NCI-H187 treated with DMSO at 0.1 percent for 48 hours (cell line): ENCODE measurements at places on chromosomes 3 and 15.

DNA sequence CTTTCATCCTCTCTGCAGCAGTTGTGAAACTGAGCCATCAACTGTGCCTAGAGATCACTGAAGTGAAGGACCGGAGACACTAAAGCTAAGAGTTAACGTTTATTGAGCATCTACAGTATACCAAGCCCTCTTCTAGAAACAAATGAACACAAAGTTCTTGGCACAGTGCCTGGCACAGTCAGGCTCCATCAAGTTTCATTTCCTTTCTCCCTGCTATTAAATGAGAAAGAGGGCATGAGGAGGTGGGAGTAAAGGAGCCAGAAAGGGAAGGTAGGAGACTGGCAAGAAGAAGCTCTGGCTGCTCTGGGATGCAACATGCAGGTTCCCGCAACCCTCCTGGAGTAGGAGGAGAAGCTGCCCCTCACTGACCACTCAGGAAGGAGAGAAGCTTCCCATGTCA, 30.6 kb downstream of the CYP19A1 start:
- no peak for DNase-seq

- no peak for DNase-seq
Measured at GRCh38 chr15:37372064-37372463, 271.7 kb upstream of the MEIS2 start.

GRCh38 chr15:66169625-66170024, 83.9 kb downstream of the MEGF11 start:
- no peak for DNase-seq

DNA sequence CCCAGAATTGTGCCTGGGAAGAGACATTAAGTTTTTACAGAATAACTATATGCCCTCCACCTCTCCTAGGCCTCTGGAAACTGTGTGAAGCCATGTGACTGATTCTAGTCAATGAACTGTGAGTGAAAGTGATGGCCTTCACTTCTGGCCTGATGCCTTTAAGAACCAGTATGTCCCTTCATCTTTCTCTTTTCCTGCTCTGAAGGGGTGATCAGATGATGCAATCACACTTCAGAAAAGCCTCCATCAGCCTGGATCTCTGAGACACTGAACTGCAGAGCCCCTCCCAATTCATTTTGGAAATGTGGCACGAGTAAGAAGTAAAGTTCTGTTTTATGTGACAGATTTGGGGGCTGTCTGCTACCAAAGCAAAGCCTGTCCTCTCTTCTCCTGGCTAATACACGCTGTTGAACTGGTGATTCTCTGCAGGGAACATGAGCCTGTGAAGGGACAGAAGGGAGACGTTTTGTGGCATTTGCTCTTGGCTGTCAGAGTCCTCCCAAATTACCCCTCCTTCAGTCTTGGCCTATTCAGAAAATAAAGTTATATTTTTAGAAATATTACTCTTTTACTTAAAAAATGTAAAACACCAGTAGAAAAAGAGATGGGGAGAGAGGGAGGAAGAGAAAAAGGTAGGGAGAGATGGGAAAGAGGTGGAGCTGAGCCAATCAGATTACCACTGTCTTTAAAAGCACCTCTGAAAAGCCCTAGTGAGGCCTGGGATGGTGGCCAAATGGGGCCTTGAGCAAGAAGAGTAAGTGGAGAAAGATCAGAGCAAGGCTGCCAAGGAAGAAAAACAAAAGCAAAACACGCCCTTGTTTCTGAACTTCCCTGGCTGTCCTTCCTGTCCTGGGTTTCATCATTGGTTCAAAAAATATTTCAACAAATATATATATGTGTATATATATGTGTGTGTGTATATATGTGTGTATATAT, 40.9 kb upstream of the RYK start:
- DNase-seq = no peak

DNA sequence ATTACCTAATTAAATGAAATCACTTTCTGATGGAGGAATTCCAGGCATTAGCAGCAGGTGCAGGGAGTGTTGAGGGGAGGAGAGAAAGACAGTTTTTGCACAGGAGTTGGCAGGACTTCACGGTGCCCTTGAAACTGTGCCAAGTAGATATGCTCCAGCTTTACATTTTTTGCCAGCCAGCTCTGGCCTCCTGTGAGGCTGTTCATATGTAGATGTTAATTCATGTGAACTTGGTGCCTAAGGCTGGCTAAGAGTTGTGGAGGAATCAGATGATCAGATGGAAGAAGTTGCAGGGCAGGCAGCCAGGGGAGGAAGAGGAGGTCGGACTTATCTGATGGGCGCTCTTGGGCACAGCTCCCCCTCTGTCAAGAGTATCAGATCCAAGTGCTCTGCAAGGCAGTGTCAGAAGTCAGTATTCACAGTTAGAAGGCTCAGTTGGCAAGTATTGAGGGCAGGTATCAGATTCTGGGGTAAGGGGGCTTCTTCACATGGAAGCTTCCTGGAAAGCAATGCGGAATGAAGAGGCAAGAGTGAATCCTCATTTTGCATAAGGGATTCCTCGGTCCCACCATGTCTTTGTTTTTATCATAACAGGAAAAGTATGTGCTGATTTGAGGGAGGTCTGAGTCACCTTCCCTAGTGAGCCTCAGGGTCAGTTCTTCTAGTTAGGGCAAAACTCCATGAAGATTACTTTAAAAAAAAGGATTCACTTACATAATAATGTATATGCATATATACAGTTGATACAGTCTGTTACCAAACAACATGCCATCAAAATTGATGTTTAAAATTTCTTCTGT, 172.6 kb upstream of the UMPS start:
- no peak for DNase-seq

GRCh38 chr3:195385526-195385925, 57.3 kb downstream of the ACAP2 start:
- DNase-seq = no peak

GRCh38 chr15:70722266-70723121, 40.9 kb downstream of the UACA start:
- DNase-seq = no peak
